Non-pigmented ciliary epithelial cell (primary cell): ENCODE measurements at places on chromosomes 5 and 9.

GRCh38 chr5:16406630-16407029, 59.0 kb downstream of the ZNF622 start:
- no peak for DNase-seq

DNA sequence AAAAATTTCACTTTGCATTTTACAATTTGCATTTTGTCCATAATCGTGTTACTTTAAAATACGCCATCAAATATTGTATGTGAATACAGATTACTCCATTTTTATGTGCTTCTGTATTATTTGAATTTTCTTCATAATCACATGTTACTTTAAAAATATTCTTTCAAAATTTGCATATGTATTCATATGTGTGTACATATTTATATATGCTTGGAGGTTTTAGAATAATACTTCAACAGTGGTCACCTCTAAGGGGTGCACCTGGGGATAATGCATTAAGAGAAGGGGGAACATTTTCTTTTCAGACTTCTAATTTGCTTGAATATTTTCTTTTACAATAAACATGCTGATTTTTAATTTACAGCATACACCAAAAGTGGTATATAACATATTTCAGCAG, 21.9 kb upstream of the ELL2 start:
- DNase-seq = no peak

GRCh38 chr5:148807851-148808250, 18.6 kb upstream of the ADRB2 start:
- no peak for DNase-seq

- no peak for DNase-seq
Measured at GRCh38 chr9:136744773-136745172, 2.0 kb upstream of the LCN10 start.

GRCh38 chr9:87249029-87249428, 248.6 kb upstream of the DAPK1 start:
- DNase-seq = no peak

DNA sequence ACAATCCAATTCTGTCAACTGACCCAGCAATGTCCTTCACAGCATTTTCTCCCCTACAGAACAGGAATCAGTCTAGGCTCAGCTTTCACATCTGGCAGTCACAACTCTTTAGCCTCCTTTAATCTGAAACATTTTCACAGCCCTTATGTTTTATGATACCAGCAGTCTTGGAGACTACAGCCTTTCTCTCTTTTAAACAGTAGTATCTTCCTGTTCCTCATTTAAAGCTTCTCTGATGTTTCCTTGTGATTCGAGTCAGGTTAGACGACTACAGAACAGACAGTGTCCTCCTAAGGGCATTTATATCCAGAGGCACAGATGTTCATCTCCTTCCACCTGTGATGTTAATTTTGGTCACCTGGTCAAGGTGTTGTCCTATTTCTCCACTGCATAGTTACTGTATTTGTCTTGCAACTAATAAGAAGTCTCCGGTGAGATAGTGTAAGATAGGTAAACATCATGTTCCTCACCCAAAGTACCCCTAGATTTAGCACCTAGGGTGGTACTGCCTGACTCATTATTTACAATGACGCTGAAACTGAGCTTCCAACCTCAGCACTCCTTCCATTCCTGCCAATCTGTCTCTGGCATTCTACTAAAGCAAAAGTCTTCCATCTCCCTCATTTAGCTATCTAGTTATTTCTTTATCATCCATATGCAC, 20.7 kb downstream of the TTC39B start:
- DNase-seq = no peak

- DNase-seq = no peak
Measured at GRCh38 chr5:102932781-102933180, 177.7 kb downstream of the PAM start.

DNA sequence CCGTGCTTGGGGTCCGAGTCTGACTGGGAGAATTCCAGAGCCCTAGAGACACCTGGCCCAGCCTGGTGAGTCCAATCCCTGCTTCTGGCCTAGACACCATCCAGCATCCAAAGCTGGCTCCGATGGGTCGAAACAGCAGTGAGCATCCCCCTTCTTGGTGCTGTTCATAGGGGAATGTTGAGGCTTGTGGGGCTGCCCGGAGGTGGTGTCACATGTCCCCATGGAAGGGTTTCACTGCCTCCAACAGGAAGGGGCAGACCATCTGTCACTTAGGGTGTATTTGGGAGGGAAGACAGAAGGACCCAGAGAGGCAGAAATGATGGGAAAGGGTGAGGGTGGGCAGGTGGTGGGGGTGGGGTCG, 13.9 kb downstream of the C9orf50 start:
- DNase-seq = no peak

DNA sequence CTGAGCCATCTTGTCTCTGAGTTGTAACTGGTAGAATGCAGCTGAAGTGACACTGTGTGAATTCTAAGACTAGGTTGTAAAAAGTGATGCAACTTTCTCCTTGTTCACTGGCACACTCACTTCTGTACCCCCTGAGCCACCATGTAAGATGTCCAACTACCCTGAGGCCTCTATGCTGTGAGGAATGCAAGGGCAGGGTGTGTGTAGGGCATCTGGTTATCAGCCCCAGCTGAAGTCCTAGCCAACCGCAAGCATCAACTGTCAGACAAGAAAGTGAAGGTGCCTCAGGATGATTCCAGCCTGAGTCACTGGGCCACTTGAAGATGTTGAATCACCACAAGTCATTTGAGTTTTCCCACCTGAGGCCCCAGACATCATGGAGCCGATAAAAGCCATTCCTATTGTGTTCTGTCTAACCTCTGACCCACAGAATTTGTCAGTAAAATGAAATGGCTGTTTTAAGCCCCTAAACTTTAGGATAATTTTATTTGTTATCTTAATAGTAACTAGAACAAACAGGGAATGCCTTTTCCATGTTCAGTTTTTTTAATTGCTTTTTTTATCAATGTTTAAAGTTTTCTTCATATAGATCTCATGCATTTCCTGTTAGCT, 18.7 kb upstream of the RHOBTB3 start:
- peak; percentile 78 for DNase-seq
